ENCODE measurements at places on chromosomes 5 and 9.

- no peak for DNase-seq
Measured at GRCh38 chr5:98714710-98715288, 58.7 kb upstream of the RGMB start.

DNA sequence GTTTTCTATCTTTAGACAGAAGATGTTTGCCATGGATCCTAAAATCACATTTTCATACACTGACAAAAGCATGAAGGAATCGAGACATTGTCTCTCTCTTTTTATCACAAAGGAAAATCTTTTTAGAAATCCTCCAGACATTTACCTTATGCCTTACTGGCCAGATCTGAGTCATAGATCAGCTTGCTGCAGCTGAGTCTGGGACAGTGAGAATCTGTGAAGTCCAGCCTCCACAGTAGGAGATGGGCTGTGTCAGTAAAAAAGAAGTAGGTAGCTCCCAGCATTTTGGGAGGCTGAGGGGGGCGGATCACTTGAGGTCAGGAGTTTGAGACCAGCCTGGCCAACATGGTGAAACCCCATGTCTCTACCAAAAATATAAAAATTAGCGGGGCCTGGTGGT is 333.4 kb upstream of the ZNF462 start:
- no peak for DNase-seq

GRCh38 chr9:108668191-108668937 is 187.4 kb downstream of the ACTL7B start:
- no peak for DNase-seq

- DNase-seq, result no peak
Measured at GRCh38 chr5:150298701-150299451, 3.8 kb downstream of the ARSI start.

DNA sequence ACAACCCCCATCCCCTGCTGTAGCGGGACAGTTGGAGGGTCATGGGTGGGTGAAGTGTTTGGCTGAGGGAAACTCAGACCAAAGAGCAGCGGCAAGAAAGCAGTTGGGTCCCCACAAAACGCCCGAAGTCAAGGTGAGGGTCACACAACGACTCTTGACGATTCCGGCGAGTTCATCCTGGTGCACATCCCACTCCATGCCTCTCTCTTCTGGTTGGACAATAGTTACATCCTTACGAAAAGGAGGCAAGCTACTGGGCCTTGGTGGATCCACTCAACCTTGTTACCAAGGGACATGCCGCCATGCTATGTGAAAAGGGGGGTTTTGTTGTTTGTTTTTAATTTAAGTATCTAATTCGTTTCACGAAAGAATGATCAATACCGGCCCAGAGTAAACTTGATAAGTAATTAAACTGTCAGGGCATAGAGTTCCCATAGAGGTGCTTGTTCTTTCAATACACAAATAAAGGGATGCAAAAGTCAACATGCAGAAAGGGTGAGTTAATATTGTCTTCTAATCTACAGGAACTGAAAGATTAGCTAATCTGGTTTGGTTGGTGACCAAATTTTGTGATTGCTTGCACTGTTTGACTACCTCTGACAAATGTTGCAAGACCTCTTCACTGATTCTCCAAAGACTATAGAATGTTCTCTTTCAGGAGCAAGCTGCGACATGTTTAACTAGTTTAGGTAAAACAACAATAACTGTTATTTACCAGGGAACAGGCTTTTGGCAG is 732 bp upstream of the SMIM15 start:
- no peak for DNase-seq

DNA sequence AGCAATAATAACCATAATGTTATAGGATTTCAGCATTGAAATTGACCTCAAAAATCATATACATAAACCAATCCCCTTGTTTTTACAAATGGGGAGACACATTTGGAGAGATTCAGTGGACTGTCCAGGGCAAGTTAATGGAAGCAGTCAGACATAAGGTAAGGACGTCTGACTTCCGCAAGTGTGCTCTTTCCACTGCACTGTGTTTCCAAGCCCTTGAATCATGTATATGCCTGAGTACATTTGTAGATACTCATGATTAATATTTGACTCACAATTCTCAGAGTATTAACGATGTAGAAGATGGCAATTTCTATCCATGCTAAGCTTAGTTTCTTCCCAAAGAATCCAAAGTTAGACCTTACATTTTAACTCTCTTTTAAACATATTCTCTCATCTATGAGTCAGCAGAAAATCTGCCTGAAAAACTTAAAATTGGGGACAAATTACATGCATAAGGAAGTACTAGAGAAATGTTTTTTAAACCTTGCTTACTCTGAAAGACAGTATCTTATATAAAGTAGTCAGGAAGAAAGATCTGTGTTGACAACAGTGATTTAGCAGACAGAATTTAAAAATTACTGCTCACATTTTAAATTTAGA is 165.3 kb downstream of the NFIB start:
- DNase-seq, result no peak

- no peak for DNase-seq
Measured at GRCh38 chr9:79154806-79155205, 417.0 kb upstream of the TLE4 start.

GRCh38 chr5:61788548-61788947 is 456.5 kb downstream of the ZSWIM6 start:
- DNase-seq, result no peak

- no peak for DNase-seq
Measured at GRCh38 chr9:129598089-129598596, 22.8 kb downstream of the C9orf50 start.

DNA sequence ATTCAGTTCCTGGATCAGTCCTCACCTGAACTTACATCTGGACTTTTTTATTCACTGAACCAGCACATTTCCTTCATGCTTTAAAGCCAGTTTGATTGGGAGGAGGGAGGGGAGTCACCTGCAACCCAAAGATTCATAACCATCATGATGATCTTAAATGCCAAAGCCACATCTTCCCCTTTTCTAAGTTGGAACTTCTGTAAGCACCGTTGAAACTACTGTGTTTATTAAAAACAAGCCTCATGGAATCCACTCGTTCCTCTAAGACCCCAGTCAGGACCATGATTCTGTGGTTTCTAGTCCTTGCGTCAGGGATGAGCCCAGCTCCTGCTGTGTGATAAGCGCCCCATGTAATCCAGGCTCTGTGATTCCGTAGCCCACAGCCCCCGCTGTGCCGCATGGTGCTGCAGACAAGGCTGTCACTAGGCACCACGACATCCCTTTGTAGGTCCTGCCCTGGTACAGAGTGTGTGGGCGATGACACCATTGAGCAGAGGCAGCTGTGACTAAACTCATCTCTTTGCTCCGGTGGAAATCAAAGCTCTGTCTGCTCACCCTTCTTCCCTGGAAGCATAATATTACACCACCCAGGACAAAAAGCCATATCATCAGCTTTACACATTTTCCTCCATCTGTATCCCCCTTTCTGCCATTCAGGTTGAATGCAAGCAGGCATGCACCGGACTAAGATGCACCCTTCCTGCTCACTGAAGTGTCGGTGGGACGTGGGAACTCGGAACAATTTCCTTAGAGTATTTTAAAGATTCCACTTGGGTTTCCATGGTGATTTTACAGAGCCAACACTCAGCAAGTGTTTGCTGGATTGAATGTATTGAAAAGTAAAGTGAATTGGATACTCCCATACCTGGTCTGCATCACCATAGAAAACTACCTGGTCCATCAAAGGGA is 132.0 kb upstream of the FSTL4 start:
- DNase-seq, result no peak

DNA sequence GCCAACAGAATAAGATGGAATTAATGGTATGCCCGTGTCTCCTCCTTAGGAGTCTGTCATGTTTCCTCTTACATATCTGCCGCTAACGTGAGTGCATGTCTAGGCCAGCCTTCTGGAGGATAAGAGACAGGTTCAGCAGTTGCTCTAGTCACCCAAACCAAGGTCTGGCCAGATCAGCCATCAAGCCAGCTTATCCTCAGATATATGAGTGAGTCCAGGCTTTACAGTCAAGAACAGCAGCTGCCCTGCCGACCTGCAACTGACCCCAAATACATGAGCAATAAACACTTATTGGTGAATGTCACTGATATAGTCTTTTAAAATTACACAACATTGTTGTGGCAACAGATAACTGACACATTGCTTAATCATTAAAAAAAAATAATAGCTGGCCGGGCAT is 123.5 kb downstream of the TSSK1B start:
- DNase-seq, result no peak

DNA sequence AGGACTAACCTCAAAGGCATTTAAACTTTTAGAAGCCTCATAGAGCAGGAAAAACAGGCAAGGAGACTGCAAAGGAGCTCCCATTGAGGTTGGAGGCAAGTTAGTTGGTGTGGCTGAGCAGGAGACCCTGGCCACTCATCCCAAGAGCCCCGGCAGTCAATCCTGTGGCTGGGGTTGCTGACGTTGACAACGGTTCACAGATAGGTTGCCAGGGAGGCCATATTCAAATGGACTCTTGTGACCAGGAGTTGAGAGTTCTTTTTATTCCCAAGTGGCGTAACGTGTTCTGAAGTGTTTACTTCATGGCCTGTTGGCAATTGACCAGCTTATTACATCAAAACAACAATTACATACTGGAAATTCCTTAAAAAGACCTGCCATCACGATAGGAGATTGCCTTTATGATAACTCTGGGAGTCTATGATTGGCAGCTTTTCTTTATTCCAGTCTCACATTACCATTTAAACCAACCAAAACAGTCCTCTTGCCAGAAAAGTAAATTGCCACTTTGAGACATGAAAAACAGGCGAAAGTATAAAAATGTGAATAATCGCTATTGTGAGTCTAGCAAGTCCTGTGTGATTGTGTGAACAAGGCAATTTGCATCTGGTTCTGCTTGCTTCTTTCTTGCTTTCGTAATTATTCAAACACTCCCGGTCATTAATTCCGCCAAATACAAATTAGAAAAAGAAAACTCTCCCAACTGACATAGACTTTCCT is 394.9 kb downstream of the MED10 start:
- no peak for DNase-seq

DNA sequence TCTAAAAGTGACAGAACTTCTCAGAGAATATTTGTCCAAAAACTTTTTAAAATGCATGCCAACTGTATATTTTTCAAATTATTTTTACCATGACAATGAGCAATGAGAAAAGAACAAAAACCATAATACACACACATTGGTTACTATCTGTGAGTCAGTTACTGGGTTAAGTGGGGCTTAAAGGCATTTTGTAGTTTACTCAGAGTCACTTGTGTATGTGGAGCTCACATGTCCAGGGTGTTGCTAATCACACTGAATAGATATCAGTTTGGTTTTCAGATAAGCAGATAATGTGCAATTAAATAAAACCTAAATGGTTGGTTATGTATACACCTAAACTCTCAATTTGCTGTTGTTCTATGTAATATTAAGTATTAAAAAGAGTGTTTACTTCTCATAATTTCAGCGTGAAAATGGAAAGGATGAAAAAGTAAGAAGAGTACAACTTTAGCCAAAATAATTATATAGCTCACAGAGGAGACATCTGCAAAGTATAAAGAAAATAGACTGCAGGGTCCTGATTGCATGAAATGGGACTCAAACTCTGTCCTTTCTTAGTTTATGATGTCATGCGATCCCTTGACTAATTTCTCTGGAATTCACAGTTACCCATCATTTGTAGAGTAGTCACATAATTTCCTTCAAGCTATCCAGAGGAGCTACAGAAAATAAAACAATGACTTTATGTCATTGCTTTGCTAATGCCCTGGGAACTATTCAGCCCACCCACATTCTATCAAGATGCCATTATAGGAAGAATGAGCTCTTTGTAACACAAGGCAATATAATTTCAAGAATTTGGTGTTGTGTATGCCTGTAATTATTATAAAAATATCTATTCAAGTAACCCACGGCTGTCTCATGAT is 388.0 kb upstream of the ZNF608 start:
- DNase-seq, result no peak

DNA sequence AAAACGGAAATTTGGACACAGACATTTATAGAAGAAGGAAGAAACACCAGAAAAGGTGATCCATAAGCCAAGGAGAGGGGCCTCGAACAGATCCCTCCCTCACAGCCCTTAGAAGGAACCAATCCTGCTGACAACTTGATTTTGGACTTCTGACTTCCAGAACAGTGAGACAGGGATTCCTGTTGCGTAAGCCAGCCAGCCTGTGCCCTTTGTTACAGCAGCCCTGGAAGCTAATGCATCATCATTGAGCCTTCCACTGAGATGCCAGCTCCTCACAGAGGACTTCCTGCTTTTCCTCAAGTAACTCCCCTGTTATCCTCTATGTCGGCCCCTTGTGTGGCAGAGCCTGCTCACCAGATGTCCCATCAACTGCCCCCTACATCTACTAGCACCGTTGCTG is 94.1 kb downstream of the JMY start:
- DNase-seq, result no peak

DNA sequence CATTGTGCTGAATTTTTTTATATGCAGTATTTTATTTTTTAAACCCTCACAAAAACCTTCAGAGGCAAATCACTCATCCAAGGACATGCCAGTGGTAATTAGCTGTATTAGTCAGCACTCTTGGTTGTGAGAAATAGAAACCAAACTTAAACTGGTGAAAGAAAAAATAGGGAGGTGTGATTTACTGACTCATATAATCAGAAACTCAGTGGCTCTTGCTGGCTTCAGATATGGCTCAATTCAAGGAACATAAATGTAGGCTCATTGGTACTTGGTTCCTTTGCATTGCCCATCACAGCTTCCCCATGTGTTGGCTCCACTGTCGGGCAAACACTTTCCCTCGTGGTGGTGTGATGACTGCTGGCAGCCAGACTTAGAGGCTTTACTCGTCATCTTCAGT is 497.2 kb downstream of the MAT2B start:
- DNase-seq, result no peak

DNA sequence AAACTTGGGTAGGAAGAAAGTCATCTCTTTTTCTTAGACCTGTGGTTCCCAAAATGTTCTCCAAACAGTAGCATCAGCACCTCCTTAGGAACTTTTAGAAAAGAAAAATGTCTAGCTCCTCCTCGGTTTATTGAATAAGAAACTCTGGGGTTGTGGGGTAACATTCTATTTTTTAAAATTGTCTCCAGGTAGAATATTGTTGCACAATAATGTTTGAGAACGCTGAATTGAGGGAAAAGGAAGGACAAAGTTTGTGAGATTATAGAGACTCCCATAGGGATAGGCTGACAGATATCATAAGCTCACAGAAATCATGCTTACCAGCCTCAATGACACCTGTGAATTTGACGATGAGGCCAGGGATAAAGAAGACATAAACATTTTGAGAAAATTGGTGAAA is 1199.0 kb upstream of the CDH6 start:
- no peak for DNase-seq

GRCh38 chr5:88374391-88374790 is 105.7 kb upstream of the TMEM161B start:
- no peak for DNase-seq

DNA sequence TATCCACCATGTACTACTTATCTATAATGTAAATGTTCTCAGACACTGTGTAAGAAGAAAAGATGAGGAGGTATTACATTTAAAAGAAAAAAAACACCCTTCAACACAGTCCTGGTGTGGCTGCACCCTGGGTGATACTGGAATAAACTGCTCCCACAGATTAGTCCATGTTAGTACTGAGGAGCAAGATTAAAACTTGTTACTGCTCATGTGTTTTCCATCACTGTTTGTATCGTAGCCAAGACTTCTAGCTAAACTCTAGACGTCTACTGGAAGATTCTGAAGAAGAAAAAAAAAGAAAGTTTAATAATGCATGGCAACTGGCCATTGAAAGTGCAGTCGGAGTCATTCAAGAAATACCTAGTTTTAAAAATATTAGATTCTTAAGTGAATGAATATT is at the start of gene ASPN:
ASPN (minus strand) TSS at position 178 of the 400 bp plus-strand sequence.
- DNase-seq, result no peak

GRCh38 chr9:19922476-19923118 is 133.8 kb upstream of the SLC24A2 start:
- DNase-seq, result no peak

Measured in activated CD4-positive, alpha-beta T cell treated with anti-CD3 and anti-CD28 coated beads, Interleukin-2, amount 50 U/mL, for 48 hours (primary cell).